ENCODE measurements at places on chromosomes 5 and 9. TPM values are rescaled to one million over a fixed set of nuclear protein-coding genes. Genes with fewer than 3 reads are reported as not detected.

PCDHB15 gene
- 2.3 TPM for total RNA-seq

STPG3 gene
- total RNA-seq, result not detected

DYNC2I2 gene
- total RNA-seq, result 43.5 TPM

SMC5 gene
- total RNA-seq, result 40.6 TPM

FOXD4 gene
- total RNA-seq, result not detected

COL23A1 gene
- total RNA-seq, result 1.6 TPM

BHMT gene
- total RNA-seq, result 0.30 TPM

AHRR gene
- total RNA-seq, result 4.7 TPM

TRPM6 gene
- total RNA-seq, result 1.3 TPM

- H3K4me3 ChIP-seq, result no peak overlapping the region
- H3K27ac ChIP-seq, result no peak overlapping the region
- H3K27me3 ChIP-seq, result no peaks in the 10 kb centered on the region
- no peaks in the 10 kb centered on the region for H3K36me3 ChIP-seq
Observed at GRCh38 chr9:123478160-123478559, 122.2 kb downstream of the CRB2 start.

- peaks cover 88% of the 10 kb centered on the region for H3K4me1 ChIP-seq
- no peaks in the 10 kb centered on the region for H3K36me3 ChIP-seq
- peak overlapping the region; percentile 92 for H3K27ac ChIP-seq
Observed at GRCh38 chr9:94801234-94801633, 74.7 kb downstream of the AOPEP start.

GRCh38 chr5:162268694-162269481 lies 201.3 kb downstream of the GABRG2 start:
- no peak overlapping the region for H3K27ac ChIP-seq
- H3K4me1 ChIP-seq, result no peaks in the 10 kb centered on the region

DNA sequence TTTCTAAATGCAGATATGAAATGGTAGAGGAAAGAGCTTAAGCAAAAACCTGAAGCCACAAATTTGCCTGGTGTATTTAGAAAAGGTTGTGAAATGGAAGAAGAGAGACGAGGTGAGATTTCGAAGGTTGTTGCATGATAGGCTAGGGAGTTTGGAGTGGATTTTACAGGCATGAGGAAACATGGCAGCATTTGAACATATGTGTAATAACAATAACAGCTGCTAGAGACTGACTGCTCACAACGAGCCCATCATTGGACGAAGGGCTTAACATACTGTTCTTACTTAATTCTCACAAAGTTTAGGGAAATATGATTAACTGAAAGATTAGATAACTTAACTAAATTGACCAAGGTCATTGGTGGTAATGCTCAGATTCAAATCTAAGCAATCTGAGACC lies 108.1 kb downstream of the JAKMIP2 start:
- H3K4me3 ChIP-seq, result no peak overlapping the region
- no peak overlapping the region for H3K27ac ChIP-seq
- no peaks in the 10 kb centered on the region for H3K27me3 ChIP-seq
- no peaks in the 10 kb centered on the region for H3K4me1 ChIP-seq
- DNase-seq, result no peak

GRCh38 chr5:96408841-96409538 lies 24.1 kb downstream of the PCSK1 start:
- no peak overlapping the region for H3K27ac ChIP-seq
- no peak overlapping the region for H3K4me3 ChIP-seq
- no peaks in the 10 kb centered on the region for H3K4me1 ChIP-seq
- H3K36me3 ChIP-seq, result no peaks in the 10 kb centered on the region
- no peak for DNase-seq

DNA sequence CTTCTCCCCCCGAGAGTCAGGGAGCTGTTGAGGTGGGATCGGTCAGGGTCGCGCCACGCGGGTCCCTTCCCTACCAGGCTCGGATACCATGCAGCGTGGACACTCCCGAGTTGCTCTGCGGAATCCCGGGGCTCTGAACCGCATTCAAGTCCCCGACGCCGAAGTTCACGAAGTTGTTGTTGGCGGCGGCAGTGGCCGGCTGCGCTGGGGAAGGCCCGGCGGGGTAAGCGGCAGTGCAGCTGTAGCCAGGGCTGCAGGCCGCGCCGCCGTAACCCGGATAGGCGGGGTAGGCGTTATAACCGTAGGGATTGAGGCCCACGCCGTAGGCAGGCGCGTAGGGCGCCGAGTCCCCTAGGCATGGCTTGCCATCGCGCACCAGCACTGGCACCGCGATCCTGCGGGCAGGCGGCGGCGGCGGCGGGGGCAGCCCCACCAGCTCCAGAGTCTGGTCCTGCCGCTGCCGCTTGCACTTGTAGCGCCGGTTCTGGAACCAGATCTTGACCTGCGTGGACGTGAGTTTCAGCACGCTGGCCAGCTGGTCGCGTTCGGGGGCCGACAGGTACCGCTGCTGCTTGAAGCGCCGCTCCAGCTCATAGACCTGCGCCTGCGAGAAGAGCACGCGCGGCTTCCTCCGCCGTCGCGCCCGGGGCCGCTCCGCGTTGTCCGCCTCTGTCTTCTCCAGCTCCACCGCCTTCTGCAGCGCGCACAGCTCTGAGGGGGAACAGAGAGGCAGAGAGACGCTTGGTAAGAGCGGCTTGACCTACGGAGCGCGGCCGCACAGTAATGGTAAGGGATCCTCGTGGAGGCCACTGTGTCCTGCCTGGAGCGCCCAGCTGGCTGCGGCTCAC lies 2.3 kb downstream of the NKX2-5 start:
- no peak overlapping the region for H3K27ac ChIP-seq
- peak overlapping the region; percentile 15 for H3K4me3 ChIP-seq
- no peak for DNase-seq
- H3K27me3 ChIP-seq, result peaks cover 100% of the 10 kb centered on the region
- H3K4me1 ChIP-seq, result peaks cover 51% of the 10 kb centered on the region

DNA sequence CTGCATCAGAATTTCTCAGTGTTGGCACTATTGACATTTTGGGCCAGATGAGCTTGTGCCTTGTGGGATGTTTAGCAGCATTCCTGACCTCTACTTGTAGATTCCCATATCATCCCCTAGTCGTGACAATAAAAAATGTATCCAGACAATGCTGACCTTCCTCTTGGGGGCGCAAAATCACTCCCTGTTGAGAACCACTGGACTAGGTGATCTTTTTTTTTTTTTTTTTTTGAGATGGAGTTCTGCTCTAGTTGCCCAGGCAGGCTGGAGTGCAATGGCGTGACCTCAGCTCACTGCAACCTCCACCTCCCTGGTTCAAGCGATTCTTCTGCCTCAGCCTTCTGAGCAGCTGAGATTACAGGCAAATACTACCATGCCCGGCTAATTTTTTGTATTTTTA lies 22.6 kb downstream of the STXBP1 start:
- no peak for DNase-seq
- peak overlapping the region; percentile 45 for H3K27ac ChIP-seq
- no peak overlapping the region for H3K4me3 ChIP-seq
- no peaks in the 10 kb centered on the region for H3K36me3 ChIP-seq
- no peaks in the 10 kb centered on the region for H3K27me3 ChIP-seq

- DNase-seq, result no peak
- peaks cover 46% of the 10 kb centered on the region for H3K4me1 ChIP-seq
- H3K27me3 ChIP-seq, result no peaks in the 10 kb centered on the region
- H3K27ac ChIP-seq, result peak overlapping the region; percentile 94
- no peaks in the 10 kb centered on the region for H3K36me3 ChIP-seq
Observed at GRCh38 chr9:112380825-112381221, 915 bp downstream of the HSDL2 start.

GRCh38 chr9:127555840-127556820 lies 55.9 kb upstream of the STXBP1 start:
- H3K27me3 ChIP-seq, result no peaks in the 10 kb centered on the region
- DNase-seq, result peak; percentile 93
- H3K36me3 ChIP-seq, result peaks cover 7% of the 10 kb centered on the region
- H3K4me1 ChIP-seq, result peaks cover 75% of the 10 kb centered on the region

DNA sequence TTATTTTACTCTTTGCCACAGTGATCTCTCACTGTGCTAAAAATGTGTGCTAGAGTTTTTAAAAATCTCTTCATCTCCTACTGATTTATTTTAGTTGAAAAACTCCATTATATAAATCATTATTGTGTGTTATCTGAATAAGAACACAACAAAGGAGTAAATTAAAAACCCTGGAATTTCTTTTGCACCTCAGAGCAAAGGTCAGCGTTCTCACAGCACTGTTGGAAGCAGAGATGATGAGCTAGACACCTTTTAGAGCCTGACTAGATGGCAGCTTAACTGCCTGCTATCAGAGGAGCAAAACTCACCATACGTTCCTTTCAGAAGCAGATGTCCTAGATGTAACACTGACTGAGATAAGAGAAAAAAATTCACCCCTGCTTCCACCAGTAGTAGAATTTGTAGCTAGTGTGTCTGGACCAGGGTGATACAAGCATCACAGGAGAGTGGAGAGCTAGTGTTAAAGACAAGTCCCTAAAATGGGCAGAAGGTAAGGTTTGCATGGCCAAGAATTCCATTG lies 147.1 kb downstream of the ENTREP1 start:
- H3K36me3 ChIP-seq, result no peaks in the 10 kb centered on the region
- no peaks in the 10 kb centered on the region for H3K4me1 ChIP-seq
- H3K27me3 ChIP-seq, result no peaks in the 10 kb centered on the region
- DNase-seq, result no peak
- no peak overlapping the region for H3K27ac ChIP-seq
- no peak overlapping the region for H3K4me3 ChIP-seq

GRCh38 chr9:89361031-89361430 lies 42.7 kb downstream of the SECISBP2 start:
- no peak overlapping the region for H3K4me3 ChIP-seq
- H3K27ac ChIP-seq, result no peak overlapping the region
- H3K36me3 ChIP-seq, result peaks cover 66% of the 10 kb centered on the region
- H3K27me3 ChIP-seq, result no peaks in the 10 kb centered on the region
- DNase-seq, result peak; percentile 66

- H3K27me3 ChIP-seq, result no peaks in the 10 kb centered on the region
- H3K27ac ChIP-seq, result no peak overlapping the region
- no peak for DNase-seq
- peaks cover 83% of the 10 kb centered on the region for H3K36me3 ChIP-seq
- no peak overlapping the region for H3K4me3 ChIP-seq
Observed at GRCh38 chr5:55959208-55959607, 35.6 kb downstream of the IL6ST start.

DNA sequence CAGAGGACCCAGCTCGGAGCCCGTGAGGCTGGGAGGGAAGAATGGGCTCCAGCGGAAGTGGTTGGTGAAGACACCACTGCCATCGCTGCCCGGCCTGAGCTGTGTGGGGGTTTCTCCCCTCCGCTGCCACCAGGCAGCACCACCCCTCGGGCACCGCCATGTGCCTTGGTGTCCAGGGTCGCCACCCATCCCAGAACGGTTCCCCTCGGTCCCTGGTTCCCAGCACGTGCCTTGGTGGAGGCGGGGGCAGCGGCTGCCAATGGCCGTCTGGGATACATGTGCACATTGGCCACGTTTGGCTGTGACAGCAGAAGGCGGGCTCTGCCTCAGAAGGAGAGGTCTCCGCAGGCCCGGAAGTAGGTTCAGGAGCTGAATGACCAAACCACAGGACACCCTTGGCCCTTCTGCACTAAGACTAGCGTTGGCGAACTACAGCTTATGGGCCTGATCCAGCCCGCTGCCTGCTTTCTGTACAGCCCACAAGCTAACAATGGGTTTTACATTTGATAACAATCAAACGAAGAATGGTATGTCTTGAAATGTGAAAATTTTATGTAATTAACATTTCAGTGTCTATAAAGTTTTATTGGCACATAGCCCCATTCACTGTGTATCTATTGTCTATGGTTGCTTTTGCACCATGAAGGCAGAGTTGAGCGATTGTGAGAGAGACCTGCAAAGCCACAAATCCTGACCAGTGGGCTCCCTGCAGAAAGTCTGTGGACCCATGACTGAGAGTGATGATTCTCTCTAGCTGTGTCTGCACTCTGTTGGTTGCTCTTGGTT lies 91.7 kb upstream of the RAPGEF1 start:
- H3K27ac ChIP-seq, result no peak overlapping the region
- no peaks in the 10 kb centered on the region for H3K36me3 ChIP-seq
- no peak for DNase-seq
- H3K4me1 ChIP-seq, result no peaks in the 10 kb centered on the region

DNA sequence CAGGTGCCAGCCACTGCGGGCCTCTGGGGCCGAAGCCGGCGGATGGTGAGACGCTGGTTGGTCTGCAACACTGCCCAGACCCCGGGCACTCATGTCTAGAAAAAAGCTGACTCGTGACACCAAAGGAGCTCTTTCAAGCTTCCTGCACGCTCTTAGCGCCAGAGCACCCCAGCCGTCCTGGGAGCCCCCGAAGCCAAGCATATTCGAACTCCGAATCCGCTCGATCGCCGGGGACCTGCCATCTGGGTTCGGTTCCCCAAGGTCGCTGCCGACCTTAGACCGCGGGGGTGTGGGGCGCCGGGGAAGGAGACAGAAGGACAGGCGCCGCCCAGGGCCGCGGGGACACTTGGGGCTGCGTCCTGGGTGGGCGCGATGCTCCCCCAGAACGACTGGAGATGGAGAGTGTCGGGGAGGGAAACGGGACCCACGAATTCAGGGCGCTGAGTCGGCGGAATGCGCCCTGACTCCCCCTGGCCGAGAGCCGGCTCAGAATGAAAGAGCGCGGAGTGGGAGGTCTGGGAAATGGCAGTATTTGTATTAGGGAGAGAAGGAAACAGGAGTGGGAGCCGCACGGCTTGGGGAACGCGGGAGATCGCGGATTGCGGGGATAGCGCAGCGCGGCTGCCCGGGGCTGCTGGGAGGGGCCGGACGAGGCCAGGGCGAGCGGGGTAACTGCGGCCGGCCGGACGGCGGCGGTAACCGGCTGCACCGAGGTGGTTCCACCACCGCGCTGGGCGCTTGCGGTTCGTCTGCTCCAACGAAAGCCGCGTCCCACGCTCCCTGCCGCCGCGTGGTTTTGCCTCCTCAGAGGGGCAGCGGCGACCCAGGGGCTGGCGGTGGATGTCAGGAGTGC lies 20.1 kb upstream of the MARCHF6 start:
- H3K27ac ChIP-seq, result peak overlapping the region; percentile 8
- peak overlapping the region; percentile 57 for H3K4me3 ChIP-seq
- H3K36me3 ChIP-seq, result no peaks in the 10 kb centered on the region

GRCh38 chr5:51487952-51488351 lies 104.7 kb downstream of the ISL1 start:
- H3K4me1 ChIP-seq, result no peaks in the 10 kb centered on the region
- DNase-seq, result no peak
- H3K27me3 ChIP-seq, result no peaks in the 10 kb centered on the region
- H3K27ac ChIP-seq, result no peak overlapping the region

DNA sequence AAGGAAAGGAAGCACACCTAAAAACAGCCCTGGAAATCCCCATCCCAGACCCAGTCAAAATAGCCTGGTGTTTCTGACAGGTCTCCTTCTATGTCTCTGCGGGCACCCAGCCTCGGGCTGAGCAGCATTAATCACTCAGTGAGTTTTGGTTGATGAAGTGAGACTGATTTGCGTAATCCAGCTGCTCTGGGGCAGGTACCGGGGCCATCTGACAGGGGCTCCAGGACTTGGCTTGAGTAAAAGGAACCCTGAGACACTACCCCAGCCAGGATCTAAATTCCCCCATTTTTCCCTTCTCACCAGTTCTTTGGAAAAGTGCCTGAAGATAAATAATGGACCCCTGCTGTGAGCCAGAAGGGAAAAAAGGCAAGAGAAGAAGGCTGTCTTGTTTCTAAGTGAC lies 596 bp downstream of the SLC28A3 start:
- H3K27me3 ChIP-seq, result no peaks in the 10 kb centered on the region
- no peaks in the 10 kb centered on the region for H3K36me3 ChIP-seq
- DNase-seq, result no peak
- H3K4me3 ChIP-seq, result no peak overlapping the region
- H3K27ac ChIP-seq, result no peak overlapping the region
- peaks cover 4% of the 10 kb centered on the region for H3K4me1 ChIP-seq

GRCh38 chr5:150946351-150946905 lies 41.6 kb upstream of the ZNF300 start:
- H3K27me3 ChIP-seq, result no peaks in the 10 kb centered on the region
- peak; percentile 89 for DNase-seq
- H3K36me3 ChIP-seq, result peaks cover 11% of the 10 kb centered on the region
- H3K4me3 ChIP-seq, result peak overlapping the region; percentile 46
